ENCODE measurements at places on chromosomes 6 and 20.

GRCh38 chr6:52065621-52066020 is 21.8 kb downstream of the PKHD1 start:
- DNase-seq, result no peak

DNA sequence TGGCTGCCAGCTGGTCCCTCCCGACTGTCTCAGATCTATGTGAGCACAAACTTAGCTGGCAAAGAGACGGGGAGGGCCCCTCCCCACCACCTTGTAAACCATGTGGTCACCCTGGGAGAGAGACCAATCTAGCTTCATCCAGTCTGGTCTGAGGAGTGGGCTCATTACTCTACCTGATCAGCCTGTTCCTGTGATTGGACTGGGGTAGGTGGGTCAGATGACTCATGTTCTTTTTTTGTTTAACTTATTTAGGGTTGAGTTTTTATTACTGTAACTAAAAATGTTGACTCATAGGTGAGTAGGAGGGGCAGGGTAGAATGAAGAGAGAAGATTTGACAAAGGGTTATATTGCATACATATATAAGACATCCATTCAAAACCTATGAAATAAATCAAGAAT is 4.7 kb downstream of the GSTA4 start:
- no peak for DNase-seq

DNA sequence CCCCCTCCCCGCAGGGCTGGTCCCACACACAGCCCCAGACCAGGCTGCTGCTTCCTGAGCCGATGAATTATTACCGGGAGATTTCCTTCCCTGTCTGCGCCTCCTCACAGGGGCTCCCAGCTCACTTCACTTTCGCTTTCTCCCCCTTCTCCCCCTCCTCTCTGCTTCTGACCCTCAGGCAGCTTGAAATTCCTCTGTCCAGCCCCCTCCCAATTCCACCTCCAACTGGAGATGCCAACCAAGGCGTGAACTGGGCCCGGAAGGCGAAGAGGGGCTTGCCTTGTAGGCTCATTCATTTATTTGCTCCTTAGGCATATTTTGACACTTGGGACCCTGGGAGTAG is 1.7 kb upstream of the TCF15 start:
- DNase-seq, result no peak

- peak; percentile 81 for DNase-seq
These were observed 38.4 kb downstream of the ZMYND8 start for GRCh38 chr20:47318027-47318585.

DNA sequence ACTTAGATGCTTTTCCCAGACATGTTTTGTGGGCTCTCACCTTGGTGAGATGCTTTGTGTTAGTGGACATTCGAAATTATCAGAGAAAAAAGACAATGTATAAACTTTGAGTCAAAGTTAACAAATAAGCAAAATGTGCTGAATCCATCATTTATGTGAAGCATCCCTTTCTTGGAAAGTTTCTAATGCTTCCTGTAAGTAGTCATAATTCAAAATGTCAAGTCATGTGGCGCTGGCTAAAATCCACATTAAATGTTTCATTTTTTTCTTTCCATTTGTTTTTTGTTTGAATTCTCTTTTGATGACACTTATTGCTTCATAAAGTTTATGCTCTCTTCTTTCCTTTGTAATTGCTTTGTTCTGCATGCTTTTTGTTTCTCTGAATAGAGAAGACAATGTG is 107.2 kb upstream of the CENPW start:
- no peak for DNase-seq

DNA sequence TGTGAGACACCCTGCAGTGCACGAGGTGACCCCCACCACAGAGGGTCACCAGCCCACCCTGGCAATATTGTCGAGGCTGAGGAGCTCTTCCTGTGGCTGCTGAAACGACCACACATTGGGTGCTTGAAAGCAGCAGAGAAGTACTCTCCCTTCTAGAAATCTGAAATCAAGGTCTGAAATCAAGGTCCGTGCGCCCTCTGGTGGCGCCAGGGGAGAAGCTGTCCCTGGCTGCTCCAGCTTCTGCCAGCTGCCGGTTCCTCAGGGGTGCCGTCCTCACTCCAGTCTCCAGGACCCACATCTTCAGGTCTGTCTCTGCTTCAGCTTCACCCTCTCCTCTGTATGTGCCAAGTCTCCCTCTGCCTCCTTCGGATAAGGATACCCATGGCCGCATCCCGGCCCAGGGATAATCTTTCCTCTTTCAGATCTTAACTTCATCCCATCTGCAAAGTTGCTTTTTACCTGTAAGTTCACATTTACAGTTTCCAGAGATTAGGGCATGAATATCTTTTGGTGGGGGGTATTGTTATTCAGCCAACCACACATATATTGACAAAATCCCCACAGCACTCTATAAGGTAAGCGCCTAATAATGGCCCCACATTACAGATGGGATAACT is 108.3 kb upstream of the PHACTR3 start:
- DNase-seq, result no peak

GRCh38 chr6:50698546-50698945 is 14.8 kb upstream of the TFAP2D start:
- no peak for DNase-seq

- no peak for DNase-seq
These were observed 4.2 kb upstream of the ZDHHC14 start for GRCh38 chr6:157376706-157377230.

GRCh38 chr20:47980336-47981177 is 195.3 kb upstream of the SULF2 start:
- DNase-seq, result no peak

- DNase-seq, result no peak
These were observed 21.0 kb downstream of the NFYA start for GRCh38 chr6:41093729-41094128.

DNA sequence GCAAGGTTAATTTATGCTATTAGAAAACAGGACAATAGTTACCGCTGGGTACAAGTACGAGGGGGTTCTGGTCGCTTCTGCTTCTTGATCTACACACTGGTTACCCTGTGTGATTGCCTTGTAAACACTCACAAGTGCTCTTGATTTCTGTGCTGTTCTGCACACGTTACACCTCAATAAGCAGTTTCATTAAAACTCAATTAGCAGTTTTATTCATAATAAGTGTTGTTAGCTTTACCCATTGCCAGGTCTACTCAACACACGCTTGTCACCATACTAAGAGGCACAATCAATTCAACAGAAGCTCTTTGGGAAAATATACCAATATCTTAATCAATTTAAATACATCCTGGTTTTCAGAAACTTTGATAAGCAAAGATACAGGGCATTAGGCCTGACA is 20.4 kb downstream of the BMP7 start:
- no peak for DNase-seq
